ENCODE measurements at places on chromosomes 2 and 18. TPM values are rescaled to one million over a fixed set of nuclear protein-coding genes. Genes with fewer than 3 reads are reported as not detected.
A peak's percentile ranks its signal among the peaks of the same experiment; 100 is the strongest.

GRCh38 chr18:8794156-8794933 lies 89.0 kb downstream of the MTCL1 start:
- H3K4me1 ChIP-seq: no peaks in the 10 kb centered on the region
- DNase-seq: peak; percentile 49
- H3K36me3 ChIP-seq: no peaks in the 10 kb centered on the region
- no peaks in the 10 kb centered on the region for H3K27me3 ChIP-seq
- H3K27ac ChIP-seq: no peak overlapping the region
- no peak overlapping the region for H3K4me3 ChIP-seq

The CHCHD5 gene
- 19.1 TPM for total RNA-seq

The TRAF3IP1 gene
- total RNA-seq: 11.9 TPM

The FAM117B gene
- 14.8 TPM for total RNA-seq

DNA sequence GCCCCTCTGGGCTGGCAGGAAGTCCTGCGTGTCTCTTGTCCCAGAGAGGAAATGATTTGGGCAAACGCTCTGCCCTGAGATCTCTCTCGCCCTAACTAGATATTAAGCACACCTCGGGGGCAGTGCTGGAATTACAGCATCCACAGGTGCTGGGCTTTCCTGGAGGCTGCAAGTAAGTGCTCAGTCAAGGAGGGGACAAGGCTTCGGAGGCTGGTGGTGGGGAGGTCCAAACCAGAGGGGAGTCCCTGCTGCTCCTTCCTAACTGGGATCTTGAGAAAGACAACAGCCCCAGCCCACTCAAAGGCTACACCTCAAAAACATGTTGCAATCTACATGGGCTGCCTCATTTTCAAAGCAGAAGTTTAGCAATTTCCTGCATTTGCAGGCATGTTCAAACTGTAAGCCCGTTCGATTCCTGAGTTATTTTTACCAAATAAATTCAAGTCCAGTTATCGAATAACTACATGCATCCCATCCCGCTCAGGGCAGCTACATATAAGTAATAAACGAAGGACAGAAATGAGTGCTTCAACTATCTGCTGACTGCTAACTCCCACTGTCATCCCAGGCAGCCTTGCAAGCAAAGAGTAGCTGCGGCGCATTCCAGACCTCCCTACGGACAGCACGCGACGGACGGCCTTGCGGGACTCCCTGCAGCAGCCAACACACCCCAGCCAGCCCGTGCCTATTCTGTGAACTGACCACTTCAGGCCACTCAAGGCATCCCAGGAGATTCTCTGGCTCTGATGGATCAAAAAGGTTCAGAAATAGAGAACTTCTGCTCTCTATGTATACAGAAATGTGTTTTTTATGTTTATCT lies 27.5 kb downstream of the ZNF516 start:
- H3K27me3 ChIP-seq: no peaks in the 10 kb centered on the region

All from adrenal gland (tissue), 19 donors.